ENCODE measurements at places on chromosomes 5 and 9.

DNA sequence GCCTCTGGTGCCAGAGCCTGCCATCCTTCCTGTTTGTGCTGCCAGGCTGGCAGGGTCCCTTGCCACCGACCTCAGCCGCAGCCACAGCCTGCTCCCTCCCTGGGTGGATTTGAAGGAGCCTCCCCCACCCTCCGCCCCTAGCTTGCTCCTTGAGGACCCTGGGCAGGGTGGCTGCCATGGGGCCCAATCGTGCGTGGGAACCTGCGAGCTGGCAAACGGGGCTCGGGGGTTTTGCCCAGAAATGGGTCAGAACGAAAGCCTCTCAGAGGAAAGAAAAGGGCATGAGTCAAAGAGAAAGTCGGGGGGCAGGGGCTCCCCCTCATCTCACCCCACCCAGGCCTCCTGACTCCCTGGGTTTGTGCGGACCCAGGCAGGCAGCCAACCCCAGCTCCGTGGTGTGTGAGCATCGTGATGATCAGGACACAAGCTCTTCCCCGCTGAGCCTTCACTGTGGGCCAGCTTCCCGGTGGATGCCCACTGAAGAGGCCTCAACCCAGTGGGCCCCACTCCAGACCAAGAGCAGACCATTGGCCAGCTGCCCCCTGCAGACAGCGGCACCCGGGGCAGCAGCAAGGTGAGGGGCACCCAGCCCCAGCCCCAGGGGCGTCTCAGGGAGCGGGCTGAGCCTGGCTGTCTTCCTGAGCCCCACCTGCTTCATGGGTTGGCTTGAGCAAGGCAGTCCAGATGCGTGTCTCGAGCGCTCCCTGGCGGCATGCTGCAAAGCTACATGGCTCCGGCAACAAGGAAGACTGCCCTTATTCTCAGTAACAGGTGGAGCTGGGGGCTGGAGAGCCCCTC, 3.0 kb upstream of the FUT7 start:
- DNase-seq = peak; percentile 73

- no peak for DNase-seq
Measured at GRCh38 chr9:113660196-113660595, 196.7 kb downstream of the RGS3 start.

- DNase-seq = no peak
Measured at GRCh38 chr5:124454081-124454480, 292.4 kb downstream of the ZNF608 start.

DNA sequence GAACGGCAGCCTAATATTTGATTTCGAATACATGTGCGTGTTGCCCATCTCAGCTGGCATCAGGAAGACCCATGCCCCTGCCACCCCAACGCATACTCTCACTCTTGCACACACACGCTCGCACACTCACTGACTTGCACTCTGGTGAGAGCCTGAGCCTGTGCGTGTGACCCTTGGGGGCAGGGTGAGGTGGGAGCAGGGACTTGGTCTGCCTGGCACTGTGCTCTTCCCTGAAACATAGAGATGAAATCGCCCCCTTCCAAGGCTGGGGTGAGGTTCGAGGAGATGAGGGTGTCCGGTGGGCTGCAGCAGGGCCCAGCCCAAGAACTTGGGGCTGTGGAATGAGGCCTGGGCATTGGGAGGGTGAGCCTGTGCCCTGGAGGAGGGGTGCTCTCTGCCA, 1.2 kb downstream of the LCN9 start:
- no peak for DNase-seq

- DNase-seq = no peak
Measured at GRCh38 chr5:127810707-127811490, 107.7 kb downstream of the CCDC192 start.

DNA sequence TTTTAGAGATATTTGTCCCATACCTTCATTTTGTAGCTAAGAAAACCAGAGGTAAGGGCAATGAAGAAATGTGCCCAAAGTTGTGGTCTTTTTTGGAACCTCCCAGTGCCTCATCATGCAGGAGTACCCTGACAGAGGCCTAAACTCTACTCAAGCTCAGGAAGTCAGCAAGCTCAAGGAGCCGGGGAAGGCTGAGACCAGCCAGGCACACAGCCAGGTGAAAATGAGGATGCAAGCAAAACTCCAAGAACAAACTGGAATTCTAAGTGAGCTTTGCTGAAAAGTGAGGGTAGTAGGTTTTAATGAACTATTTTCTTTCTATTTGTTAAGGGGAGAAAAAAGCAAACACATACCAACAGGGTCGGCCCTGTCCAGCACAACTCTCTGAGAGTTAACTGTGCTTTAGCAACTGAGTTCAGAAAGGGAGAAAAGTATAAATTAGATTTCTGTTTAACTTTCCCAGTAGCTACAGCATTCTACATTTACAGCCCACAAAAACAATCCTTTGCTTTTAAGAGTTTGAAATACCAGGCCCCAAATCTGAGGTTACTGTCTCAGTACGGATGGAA, 146.4 kb downstream of the GNAQ start:
- DNase-seq = no peak

DNA sequence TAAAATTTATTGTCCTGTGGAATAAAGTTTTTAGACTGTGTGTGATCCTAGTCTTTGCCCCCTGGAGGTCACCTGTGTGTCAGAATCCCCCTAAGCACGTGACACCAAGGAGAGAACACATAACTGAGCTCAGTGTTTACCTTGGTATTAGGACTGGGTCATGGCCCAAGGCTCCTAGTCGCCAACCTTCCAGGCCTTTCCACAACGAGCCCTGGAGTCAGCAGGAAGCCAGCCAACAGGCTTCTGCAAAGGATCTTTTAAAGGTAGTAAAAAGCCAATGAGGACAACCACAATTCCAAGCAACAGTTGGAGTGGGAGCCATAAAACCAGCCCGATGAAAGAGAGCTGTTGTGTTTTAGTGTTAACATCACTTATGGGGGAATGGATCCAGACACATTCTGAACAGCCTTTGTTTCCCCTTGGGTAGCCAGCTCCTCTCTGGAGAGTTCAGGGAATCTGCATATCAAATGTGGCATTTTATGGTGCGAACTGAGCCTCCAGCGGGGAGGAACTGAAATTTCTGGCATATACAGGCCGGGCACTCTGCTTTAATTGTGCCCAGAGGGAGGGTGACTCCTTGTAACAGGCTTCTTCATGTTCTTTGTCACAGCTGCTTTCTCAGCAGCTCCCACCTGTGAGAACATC, 239.9 kb downstream of the FSTL4 start:
- DNase-seq = no peak

- no peak for DNase-seq
Measured at GRCh38 chr5:150278046-150278730, 11.4 kb downstream of the CAMK2A start.

DNA sequence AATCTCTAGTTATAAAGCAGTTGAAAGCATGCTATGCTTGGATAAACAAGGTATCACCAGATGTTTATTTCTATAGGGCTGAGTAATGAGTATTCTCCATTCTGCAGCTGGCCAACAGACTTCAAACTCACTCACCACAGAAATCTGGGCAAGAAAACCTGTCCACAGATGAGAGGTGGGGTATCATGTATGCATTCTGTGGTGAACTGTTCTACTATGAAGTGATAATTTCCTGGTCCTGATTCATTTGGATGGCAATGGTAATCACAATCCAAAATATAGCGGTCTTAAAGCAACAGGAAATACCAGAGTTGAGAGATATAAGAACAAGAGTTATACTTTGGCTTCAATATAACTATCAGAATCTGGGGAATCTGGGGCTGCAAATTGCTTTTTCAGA, 65.9 kb upstream of the EFNA5 start:
- no peak for DNase-seq
